Muscle of leg (tissue), 16 donors: ENCODE measurements at places on chromosomes 3 and 15.

DNA sequence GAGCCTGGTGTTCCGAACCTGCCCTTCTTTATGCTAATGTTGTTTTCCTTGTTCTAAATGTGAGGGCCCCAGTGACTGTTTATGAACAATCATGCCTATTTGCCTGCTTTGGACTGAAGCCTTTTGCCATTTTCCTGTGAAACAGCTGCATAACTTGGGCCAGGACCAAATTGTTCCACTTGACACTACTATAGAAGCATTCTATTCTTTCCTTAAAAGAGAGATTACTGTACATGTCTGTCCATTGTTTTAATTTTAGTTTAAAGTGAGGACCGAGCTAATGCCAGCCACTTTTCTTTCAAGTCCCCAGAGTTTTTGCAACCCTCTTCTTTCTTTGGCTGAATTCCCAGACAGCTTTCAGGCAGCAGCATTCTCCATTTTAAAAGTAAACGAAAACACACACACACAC lies 980.3 kb downstream of the CADM2 start:
- peak; percentile 80 for DNase-seq

DNA sequence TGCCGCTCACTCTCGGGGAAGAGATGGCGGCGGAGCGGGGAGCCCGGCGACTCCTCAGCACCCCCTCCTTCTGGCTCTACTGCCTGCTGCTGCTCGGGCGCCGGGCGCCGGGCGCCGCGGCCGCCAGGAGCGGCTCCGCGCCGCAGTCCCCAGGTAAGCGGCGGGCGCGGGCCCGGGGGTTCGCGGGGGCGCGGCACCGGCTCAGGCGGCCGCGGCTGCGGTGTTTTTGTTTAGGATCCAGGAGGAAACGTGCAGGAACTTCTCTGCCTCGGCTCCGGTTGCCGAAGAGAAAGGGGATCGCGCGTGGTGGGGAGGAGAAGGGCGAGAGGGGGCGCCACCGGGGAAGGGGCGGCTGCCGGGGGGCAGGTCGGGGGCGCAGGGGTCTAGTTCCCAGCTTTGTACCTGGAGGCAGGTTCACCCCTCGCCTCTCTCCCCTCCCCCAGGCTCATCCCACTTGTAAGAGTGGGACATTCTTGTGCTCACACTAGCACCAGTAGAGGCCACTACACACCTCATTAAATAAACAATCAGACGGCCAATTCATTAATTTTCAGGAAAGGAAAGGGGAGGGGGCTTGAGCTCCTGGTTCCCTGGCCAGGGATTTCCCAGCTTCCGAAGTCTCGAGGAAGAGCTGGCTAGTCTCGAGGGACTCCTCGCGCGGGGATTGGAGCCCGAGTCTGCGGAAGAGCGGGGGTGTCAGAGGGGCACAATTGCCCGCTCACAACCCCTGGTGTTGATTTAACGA lies 562 bp downstream of the NEO1 start:
- DNase-seq, result peak; percentile 77

- peak; percentile 53 for DNase-seq
Measured at GRCh38 chr15:36106640-36107335, 472.6 kb upstream of the CDIN1 start.

GRCh38 chr3:60912876-60913275 lies 338.4 kb downstream of the FHIT start:
- no peak for DNase-seq
